Stimulated activated CD4-positive, alpha-beta T cell treated with anti-CD3 and anti-CD28 coated beads, TNF-alpha, amount 100 ng/mL, for 1 hour (primary cell): ENCODE measurements at places on chromosomes 12 and 14.

- no peak for DNase-seq
Observed at GRCh38 chr12:85385406-85385805, 105.4 kb downstream of the ALX1 start.

DNA sequence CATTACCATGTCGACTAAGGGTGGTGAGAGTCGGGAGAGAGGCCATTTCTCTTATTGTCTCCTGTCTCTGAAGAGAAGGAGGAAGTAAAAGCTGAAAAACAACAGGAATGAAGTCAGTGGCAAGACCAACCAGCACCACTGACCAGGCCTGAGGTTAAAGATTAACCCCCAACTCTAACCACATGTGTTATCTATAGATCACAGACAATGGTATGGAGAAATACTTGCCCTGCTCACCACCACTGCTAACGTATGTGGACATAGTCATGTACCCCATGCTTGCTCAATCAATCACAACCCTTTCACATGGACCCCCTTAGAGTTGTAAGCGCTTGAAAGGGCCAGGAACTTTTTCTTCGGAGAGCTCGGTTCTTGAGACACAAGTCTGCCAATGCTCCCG lies 690.9 kb upstream of the LMO3 start:
- no peak for DNase-seq

- DNase-seq, result no peak
Observed at GRCh38 chr12:110744151-110744571, 1.5 kb upstream of the PPP1CC start.

- DNase-seq, result no peak
Observed at GRCh38 chr14:34582117-34582680, 42.7 kb upstream of the EAPP start.
